ENCODE measurements at places on chromosomes 7 and 10.
A peak's percentile ranks its signal among the peaks of the same experiment; 100 is the strongest.

GRCh38 chr10:31912289-31912688 lies 16.3 kb downstream of the ARHGAP12 start:
- DNase-seq = no peak

GRCh38 chr7:112596981-112597380 lies 116.2 kb downstream of the LSMEM1 start:
- DNase-seq = no peak

DNA sequence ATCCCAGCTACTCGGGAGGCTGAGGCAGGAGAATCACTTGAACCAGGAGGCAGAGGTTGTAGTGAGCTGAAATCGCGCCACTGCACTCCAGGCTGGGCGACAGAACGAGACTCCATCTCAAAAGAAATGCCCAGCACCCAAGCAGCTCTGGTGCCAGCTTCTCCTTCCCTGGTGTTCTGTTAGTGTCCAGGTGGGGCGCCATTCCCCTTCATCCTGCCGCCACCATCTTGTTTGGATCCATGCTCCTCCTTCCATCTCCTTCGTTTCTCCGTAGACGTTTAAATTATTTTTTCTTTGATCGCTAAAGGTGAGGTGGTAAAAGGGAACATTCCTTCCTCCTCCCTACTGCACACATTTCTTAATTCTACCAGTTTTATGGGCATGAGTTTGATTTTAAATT lies 30.3 kb downstream of the PROSER2 start:
- peak; percentile 32 for DNase-seq

DNA sequence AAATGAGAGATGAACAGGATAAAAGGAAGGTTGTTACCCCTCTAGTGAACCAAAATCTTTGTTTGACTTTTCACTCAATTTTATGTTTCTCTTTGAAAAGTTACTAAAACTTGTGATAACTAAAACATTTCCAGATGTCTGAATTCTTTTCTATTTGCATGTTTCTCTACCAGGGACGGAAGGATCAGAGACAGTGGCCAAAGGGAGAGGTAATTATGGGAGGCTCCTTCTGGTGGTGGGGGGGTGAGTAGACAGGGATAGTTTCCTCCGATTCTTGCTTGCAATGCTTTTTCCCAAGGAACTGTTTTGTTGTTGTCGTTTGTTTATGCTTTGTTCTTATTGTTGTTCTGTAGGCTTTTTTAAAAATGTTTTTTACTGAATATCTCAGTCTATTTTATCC lies 374.8 kb downstream of the INHBA start:
- no peak for DNase-seq

DNA sequence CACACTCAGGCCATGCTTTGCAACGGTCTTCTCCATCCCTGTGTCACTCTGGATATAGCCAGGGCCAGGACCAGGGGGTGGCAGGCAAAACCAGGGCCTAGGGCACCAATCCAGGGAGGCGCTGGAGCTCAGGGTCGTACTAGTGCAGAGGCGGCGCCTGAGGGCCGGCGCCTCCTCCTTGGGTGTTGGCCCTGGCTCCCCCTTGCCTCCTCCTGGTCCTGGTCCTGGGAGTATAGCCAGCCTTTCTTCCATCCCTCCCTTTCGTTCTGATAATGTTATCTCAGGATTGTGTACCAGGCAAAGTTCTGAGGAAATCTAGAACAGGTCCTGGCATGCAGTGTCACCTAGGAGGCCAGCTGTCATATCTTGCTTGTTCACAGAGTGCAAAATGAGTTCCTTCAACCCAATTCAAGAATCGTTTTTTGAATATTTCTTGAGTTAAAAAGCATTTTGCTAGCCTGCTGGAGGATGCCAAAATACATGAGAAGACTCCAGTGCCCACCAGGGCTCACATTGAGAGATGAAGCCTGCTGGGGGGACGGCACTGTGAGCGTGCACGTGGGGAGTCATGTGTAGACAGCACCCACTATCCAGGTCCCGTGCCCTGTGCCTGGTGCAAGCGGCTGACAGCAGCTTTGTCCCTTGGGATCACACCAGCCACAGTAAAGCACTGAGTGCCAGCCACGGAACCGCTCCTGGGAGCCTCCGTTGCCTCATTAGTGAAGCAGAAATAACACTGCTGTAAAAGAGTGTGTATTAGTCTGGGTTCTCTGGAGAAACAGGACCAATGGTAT lies 106.9 kb upstream of the C7orf33 start:
- no peak for DNase-seq

DNA sequence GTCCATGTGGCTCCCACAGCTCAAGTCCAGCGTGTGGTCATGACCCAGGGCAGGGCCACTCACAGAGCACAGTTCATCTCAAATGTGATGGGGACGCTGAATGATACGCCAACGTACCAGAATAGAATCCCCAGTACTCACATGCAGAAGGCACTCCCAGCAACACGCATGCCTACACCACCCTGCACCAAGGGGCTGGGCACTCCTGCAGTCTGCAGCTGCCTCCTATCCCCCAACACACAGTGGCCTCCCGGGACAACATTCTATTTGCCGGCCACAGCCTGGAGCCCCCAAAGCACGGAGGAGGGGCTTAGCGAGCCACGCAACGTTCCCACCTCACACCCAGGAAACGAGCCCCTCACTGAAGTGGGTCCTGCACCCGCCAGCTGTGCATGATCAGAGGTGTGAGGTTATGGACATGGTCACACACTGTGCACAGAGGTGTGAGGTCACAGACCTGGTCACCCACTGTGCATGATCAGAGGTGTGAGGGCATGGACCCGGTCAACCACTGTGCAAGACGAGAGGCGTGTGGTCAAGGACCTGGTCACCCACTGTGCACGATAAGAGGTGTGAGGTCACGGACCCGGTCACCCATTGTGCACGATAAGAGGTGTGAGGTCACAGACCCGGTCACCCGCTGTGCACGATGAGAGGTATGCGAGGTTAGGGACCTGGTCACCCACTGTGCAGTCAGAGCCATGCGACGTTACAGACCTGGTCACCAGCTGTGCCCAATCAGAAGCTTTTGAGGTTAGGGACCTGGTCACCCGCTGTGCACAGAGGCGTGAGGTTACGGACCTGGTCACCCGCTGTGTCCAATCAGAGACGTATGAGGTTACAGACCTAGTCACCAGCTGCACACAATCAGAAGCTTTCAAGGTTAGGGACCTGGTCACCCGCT lies 182.8 kb downstream of the DIP2C start:
- peak; percentile 69 for DNase-seq

DNA sequence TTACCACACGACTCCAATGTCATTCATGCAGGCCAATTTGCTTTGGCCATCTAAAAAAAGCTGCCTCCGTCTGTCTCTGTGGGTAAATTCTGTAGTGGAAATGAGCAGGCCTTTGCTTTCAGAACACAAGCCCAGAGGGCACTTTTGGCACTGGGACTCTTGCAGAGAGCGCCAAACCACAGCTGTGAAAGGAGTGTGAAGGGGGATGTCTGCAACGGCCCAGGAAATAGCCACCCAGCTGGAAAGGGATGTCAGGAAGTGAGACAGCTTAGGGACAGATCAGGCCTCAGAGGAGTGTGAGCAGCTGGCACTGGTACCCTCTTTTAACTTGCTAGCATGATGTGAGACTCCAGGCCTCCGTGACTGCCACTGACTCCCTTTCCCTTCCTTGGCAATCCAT lies 152.4 kb downstream of the DKK1 start:
- DNase-seq = no peak

DNA sequence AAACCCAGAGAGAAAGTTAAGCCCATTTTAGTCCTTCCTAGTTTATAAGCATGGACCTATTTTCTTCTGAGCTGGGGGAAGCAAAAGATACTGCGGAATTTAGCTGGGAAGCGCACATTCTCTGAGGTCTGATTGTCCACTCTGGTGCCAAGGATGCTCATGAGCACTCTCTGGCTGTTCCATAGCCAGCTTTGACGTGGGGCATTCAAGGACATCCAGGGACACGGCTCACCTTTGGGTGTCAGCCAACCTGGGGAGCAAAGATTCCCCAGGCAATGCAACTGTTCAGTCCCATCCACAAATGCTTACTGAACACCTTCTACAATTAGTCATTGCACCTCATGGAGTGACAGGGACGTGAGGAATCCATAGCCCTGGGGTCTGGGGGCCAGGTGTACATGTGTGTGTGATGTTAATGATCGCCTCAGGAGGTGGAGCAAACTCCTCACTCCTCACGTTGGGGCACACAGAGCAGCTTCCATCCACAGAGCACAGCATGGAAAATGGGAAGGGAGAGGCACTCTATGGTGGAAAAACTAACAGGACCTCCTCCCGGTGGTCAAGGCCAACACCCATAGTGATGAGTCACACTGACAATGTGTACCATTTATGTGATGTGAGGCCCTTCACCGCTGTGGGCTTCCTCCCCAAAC lies 67.5 kb upstream of the IGFBP3 start:
- DNase-seq = no peak

- DNase-seq = no peak
Measured at GRCh38 chr7:123741940-123742339, 6.9 kb downstream of the WASL start.

DNA sequence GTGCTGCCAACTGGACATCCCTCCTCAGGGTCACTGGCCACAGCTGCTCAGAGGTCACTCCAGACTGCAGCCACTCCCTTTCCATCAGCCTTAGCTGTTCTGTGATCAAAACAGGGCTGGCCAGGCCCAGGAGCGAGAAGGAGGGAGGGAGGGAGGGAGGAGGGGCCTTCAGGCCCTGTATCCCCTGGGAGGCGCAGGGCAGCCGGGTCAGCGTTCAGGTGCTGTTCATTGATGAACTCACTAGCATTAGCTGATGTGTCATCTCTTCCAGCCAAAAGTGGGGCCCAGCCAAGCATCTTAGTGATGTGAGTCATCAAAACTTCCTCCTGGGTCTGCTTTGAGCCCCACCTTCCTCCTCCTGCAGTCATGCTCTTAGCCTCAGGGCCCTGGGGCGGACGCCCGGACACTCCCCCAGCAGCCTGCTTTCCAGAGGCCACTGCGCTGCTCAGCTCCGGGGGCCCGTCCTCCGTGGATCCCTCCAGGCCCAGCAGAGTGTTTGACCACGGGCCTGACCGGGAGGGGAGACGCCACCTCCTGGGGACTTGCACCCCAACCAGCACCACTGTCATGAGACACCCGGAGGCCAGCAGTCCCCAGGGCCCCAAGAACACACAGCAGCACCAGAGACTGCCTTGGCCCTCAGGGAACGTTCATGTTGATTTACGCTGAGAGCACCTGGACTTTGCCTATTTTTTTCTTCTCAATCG lies 149.2 kb downstream of the PRKAG2 start:
- no peak for DNase-seq

DNA sequence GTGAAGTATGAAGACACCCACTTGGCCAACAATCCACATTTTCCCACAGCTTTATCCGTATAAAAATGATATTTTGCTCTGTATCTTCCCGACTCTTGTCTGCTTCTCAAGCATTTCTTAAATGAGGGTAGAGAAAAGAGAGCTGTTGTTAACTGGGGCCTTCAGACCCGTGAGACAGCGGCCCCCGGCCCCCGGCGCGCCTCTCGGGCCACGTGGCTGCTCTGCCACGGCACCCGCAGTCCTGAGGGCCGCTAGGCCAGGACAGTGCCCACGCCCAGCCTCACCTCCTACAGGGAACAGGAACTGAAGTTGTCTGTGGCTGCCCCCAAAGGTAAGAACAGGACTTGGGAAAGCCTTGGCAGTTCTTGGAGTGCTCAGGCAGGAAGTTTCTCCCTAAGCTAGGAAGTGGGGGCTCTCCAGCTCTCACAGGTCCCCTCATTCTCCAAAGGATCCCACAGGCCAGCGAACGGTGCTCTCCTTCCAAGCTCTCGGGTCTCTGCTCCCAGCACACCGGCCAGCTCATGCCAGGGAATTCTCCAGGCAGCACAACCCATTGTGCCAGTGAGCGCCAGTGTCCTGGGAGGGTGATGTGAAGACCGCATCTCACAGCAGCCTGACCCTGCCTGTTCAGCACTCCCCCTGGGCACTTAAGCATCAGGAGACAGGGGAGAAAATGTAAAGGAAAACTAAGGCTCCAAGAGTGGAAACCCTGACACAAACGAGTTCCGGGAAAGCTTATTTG lies 230.3 kb upstream of the PFKP start:
- DNase-seq = no peak

DNA sequence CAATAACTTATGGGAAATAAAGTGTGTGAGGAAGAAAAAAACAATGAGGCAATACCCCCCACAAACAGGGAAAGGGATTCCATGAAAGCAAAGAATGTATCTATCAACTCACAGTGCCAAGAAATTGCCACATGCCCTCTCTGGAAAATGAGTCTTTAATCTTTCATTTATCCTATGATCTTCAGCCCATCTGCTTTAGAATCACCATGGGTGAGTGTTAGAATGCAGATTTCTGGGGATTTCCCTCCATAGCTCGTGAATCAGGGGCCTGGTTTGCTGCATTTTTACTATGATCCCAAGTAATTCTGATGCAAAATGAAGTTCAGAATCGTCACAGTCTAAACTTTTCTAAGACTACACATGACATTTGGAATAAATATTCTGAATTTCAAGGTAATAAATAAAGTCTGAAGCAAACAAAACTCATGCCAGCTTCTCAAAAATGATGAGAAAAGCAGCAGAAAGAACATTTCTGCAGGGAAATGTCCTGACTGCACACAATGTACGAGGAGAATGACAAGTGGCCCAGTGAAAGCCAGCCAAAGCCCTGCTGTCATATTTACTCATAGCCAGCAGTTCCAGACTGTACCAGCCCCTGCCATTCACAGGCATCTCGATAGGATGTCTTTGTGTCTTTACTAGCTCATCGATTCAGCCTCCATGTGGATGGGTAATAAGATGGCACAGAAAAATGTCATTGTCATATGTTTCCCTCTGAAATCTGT lies 167.1 kb downstream of the ELMO1 start:
- no peak for DNase-seq

GRCh38 chr10:6409971-6410643 lies 170.0 kb downstream of the PRKCQ start:
- DNase-seq = no peak

GRCh38 chr10:34116681-34117271 lies 698.3 kb downstream of the PARD3 start:
- DNase-seq = peak; percentile 12

DNA sequence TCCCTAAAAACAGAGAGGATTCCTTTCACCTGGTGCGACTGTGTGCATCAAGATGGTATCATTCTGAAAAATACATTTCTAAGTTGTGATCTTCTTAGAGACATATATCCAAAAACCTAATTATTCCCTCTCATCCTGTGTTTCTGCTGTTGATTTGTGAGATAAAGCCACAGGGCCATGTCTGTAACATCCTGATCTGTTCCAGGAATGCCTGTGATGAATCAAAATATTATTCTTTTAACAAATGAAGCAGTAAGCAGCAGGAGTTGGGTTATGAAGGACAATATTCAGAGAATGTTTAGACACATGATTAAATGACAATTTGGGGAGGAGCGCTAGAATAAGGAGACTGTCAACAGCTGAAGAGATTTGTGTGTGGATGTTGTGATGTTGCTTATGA lies 731.4 kb downstream of the KCNMA1 start:
- DNase-seq = no peak

GRCh38 chr10:23702977-23703414 lies 264.1 kb downstream of the OTUD1 start:
- DNase-seq = peak; percentile 76

- DNase-seq = peak; percentile 20
Measured at GRCh38 chr7:111390000-111390399, 172.3 kb downstream of the IMMP2L start.

- no peak for DNase-seq
Measured at GRCh38 chr10:73827346-73828089, 16.1 kb upstream of the NDST2 start.

GRCh38 chr10:14904316-14904732 lies 25.7 kb downstream of the SUV39H2 start:
- DNase-seq = no peak

Data from WTC11 (cell line).